ENCODE measurements at places on chromosomes 16 and 17. TPM values are rescaled to one million over a fixed set of nuclear protein-coding genes. Genes with fewer than 3 reads are reported as not detected.

ARL4D gene
- total RNA-seq = 35.3 TPM

TOM1L1 gene
- total RNA-seq = 46.2 TPM

DNA sequence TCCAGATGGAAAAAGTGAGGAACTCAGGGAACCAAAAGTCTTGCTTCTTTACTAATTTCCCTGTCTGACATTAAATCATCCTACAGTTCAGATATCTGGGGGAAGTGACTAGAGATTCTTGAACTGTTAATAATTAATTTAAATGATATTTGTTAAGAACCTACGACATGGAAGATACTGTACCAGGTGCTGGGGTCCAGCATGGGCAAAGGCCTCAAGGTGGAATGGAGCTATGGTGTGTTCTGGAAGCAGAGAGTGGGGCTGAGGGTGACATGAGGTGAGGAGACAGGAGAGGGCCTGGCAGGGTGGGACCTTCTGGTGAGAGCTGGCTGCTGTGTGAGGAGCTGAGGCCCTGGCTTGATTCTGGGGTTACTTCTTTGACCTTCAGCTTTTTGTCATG, 6.0 kb upstream of the CCL2 start:
- H3K4me3 ChIP-seq = no peak overlapping the region
- peak overlapping the region; percentile 29 for H3K27ac ChIP-seq
- no peaks in the 10 kb centered on the region for H3K36me3 ChIP-seq
- H3K4me1 ChIP-seq = peaks cover 45% of the 10 kb centered on the region

- peak overlapping the region; percentile 98 for H3K4me3 ChIP-seq
- peak; percentile 34 for DNase-seq
- H3K4me1 ChIP-seq = peaks cover 15% of the 10 kb centered on the region
- H3K27me3 ChIP-seq = no peaks in the 10 kb centered on the region
These were observed 1.7 kb downstream of the TBKBP1 start for GRCh38 chr17:47695429-47696376.

DNA sequence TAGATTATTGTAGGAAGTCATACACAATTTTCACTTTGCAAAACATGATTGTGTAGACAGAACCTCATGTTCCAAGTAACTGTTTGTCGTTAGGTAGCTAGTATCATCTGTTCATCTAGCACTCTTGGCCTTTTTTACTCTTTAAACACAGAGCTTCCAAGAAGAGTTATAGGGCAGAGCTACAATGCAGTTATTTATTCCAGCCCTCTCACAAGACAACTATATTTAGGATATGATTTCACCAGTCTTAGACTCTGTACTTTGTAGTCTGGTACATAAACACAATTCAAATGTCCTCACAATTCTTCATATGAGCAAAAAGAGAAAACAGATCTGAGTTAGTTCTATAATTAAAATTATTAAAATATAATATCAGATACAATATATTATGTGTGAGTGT, 37.9 kb downstream of the KCNJ2 start:
- H3K36me3 ChIP-seq = no peaks in the 10 kb centered on the region
- H3K4me3 ChIP-seq = no peak overlapping the region
- no peaks in the 10 kb centered on the region for H3K27me3 ChIP-seq
- no peak for DNase-seq

DNA sequence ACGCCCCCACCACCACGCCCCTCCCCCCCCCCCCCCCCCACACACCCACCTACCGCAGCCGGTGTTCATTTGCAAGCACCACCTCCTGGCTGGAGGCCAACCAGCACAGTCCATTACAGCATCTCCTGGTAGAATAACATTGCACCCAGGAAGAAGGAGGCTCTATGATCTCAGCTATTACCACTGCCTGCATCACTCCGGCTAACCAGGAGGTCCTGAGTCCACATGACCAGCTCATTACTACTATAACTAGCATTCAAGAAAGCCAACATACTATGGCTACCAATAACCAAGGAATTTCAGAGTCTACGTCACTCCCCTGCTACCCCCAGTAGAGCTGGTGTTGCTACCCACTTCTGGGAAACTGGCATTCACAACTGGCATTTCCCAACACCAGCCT, 81.1 kb upstream of the ALOX12 start:
- no peaks in the 10 kb centered on the region for H3K4me1 ChIP-seq
- no peak for DNase-seq
- H3K4me3 ChIP-seq = no peak overlapping the region
- H3K27ac ChIP-seq = no peak overlapping the region
- H3K36me3 ChIP-seq = no peaks in the 10 kb centered on the region

DNA sequence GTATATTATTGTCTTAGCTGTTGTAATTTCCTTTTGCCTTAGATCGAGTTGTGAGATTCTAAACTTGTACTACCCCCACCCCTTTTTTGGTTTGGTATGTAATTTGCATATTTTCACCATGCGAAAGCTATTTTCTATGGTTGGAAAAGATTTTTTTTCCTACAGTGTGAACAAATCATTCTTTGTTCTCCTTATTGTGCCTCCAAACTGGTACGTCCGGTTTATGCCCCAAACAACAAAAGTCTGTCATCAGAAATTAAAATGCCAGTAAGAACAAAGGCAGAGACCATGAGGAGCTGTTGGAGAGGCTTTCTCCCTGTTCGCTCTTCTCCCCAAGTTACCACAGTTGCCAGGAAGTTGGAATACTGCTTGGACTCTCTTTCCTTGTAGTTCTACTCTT, 66.1 kb downstream of the BCAS3 start:
- DNase-seq = peak; percentile 6
- no peak overlapping the region for H3K4me3 ChIP-seq
- H3K27ac ChIP-seq = peak overlapping the region; percentile 74
- H3K36me3 ChIP-seq = no peaks in the 10 kb centered on the region

GRCh38 chr16:72848759-72849664, 198.9 kb downstream of the ZFHX3 start:
- peak overlapping the region; percentile 34 for H3K27ac ChIP-seq
- no peaks in the 10 kb centered on the region for H3K36me3 ChIP-seq
- DNase-seq = peak; percentile 71
- no peak overlapping the region for H3K4me3 ChIP-seq
- H3K4me1 ChIP-seq = peaks cover 7% of the 10 kb centered on the region

GRCh38 chr16:47928008-47928407, 227.8 kb downstream of the ABCC12 start:
- no peak for DNase-seq
- no peaks in the 10 kb centered on the region for H3K27me3 ChIP-seq
- no peaks in the 10 kb centered on the region for H3K36me3 ChIP-seq
- no peak overlapping the region for H3K4me3 ChIP-seq
- no peak overlapping the region for H3K27ac ChIP-seq

SLC47A1 gene
- 38.4 TPM for total RNA-seq

HS3ST3A1 gene
- 2.0 TPM for total RNA-seq

GRCh38 chr16:52251495-52251894, 295.4 kb downstream of the TOX3 start:
- no peaks in the 10 kb centered on the region for H3K4me1 ChIP-seq
- no peak overlapping the region for H3K27ac ChIP-seq
- DNase-seq = no peak
- H3K4me3 ChIP-seq = no peak overlapping the region
- no peaks in the 10 kb centered on the region for H3K36me3 ChIP-seq

- no peaks in the 10 kb centered on the region for H3K4me1 ChIP-seq
- no peak overlapping the region for H3K27ac ChIP-seq
- H3K27me3 ChIP-seq = no peaks in the 10 kb centered on the region
- no peaks in the 10 kb centered on the region for H3K36me3 ChIP-seq
These were observed 80.3 kb downstream of the EFCAB13 start for GRCh38 chr17:47404006-47404405.

DNA sequence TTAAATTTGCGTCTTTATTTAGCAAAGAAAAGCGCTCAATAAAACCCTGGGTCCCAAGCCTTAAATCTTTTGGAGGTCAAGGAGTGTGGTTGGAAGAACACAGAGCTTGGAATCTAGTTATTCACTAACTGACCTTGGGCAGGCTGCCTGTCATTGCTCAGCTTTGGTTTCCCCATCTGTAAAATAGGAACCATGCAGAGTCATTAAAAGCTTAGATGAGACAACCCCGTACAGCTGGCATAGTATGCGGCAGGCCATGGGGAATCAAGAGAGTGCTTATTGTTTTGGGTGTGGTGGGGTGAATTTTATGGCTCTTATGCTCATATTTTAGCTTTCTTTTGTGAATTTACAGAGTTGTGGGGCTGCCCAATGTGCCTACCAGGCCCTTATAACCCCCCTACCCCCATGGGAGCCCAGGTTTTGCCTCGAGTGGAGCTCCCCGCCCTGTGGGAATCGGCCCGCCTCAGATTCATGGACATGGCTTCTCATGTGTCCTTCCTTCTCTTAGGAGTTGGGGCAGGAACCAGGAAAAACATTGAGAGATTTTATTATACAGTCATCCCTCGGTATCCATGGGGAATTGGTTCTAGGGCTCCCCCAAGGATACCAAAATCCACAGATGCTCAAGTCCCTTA, 113.5 kb downstream of the CLEC16A start:
- H3K36me3 ChIP-seq = no peaks in the 10 kb centered on the region
- no peak overlapping the region for H3K4me3 ChIP-seq
- H3K27ac ChIP-seq = no peak overlapping the region
- peaks cover 1% of the 10 kb centered on the region for H3K4me1 ChIP-seq

DNA sequence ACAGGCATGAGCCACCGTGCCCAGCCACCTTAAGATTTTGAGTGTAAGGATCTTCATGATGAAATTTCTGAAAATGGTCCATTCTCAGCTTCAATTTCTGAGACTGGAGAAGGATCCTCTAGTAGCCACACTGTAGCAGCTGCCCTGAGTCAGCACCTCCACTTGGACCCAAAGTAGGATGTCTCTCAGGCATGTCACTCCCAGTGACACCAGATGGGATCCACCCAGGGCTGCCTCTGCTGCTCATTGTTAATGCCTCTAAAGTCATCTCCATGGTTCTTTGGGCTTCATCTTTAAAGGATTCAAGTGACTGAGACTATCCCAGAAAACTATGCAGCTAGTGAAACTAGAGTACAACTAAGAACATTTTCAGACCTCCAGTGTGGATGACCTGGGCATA, 7.9 kb downstream of the PLD6 start:
- no peaks in the 10 kb centered on the region for H3K27me3 ChIP-seq
- H3K36me3 ChIP-seq = no peaks in the 10 kb centered on the region
- no peak for DNase-seq

GRCh38 chr16:57004387-57005250, 15.3 kb downstream of the NLRC5 start:
- DNase-seq = no peak
- H3K4me1 ChIP-seq = no peaks in the 10 kb centered on the region
- H3K27me3 ChIP-seq = no peaks in the 10 kb centered on the region
- H3K4me3 ChIP-seq = no peak overlapping the region

GRCh38 chr17:83061586-83061985, 17.8 kb upstream of the METRNL start:
- H3K36me3 ChIP-seq = no peaks in the 10 kb centered on the region
- H3K4me3 ChIP-seq = no peak overlapping the region
- no peaks in the 10 kb centered on the region for H3K4me1 ChIP-seq
- no peak for DNase-seq

PROCA1 gene
- 4.4 TPM for total RNA-seq

CD300H gene
- total RNA-seq = not detected

DNA sequence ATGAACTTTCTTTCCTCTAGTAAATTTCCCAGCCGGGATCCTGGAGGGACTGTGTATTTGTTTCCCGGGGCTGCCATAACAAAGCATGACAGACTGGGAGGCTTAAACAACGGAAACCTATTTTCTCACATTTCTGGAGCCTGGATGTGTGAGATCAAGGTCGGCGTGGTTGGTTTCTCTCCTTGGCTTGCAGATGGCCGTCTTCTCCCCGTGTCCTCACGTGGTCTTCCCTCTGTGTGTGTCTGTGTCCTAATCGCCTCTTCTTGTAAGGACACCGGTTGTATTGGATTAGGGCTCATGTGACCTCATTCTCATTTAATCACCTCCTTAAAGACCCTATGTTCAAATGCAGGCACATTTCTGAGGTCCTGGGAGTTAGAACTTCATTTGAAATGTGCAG, 22.0 kb upstream of the USP10 start:
- no peak overlapping the region for H3K4me3 ChIP-seq
- no peaks in the 10 kb centered on the region for H3K36me3 ChIP-seq
- no peaks in the 10 kb centered on the region for H3K4me1 ChIP-seq
- no peaks in the 10 kb centered on the region for H3K27me3 ChIP-seq
- DNase-seq = no peak

DNA sequence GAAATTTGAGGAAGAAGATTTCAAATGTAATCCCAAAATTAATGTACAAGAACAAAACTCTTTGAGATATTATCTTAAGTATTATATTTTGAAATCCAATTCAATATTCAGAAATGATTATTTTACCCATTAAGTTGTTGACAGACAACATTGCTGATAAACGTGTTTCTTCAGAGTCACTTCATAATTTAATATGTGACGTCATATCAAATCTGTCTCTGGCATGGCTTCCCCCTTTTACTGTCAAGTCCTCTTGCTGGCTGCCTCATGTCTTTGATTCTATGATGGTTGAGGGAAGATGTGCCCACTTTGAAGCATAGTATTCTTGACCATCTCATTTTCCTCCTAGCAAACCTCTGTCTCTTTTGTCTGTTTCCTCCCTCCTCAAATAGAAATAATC, 1257.1 kb upstream of the GOT2 start:
- DNase-seq = no peak
- no peaks in the 10 kb centered on the region for H3K36me3 ChIP-seq
- H3K4me3 ChIP-seq = no peak overlapping the region
- H3K4me1 ChIP-seq = no peaks in the 10 kb centered on the region

DNA sequence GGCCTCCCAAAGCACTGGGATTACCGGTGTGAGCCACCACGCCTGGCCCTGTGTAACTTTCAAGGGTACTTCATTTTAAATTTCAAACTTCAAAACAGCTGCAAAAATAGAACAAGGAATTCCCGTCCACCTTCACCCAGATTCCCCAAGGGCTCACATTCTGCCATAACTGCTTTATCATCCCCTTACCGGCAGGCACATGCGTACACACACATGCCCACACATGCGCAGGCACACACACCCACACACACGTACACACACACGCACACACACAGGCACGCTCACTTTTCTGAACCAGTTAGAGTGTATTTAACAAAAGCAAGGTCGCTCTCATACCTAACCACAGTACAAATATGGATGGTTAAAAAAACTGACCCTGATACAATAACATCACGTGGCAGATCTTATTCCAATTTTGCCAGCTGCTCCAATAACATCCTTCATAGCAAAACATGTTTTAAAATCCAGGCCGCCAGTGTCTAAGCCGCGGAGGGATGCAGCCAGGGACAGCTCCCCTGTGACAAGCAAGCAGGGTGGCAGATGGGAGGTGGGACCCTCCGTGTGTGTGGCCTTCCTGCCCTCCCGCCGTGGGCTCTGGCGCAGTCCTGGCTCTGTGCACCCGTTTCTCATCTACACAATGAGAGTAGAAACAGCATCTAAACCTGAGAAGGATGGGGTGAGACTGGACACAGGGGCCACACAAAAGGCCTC, 23.1 kb downstream of the PDIA2 start:
- H3K27ac ChIP-seq = no peak overlapping the region
- no peaks in the 10 kb centered on the region for H3K4me1 ChIP-seq
- no peaks in the 10 kb centered on the region for H3K27me3 ChIP-seq
- DNase-seq = no peak
- no peak overlapping the region for H3K4me3 ChIP-seq

C16orf89 gene
- total RNA-seq = 4.5 TPM

- H3K36me3 ChIP-seq = no peaks in the 10 kb centered on the region
- no peak overlapping the region for H3K4me3 ChIP-seq
- no peaks in the 10 kb centered on the region for H3K4me1 ChIP-seq
- H3K27ac ChIP-seq = no peak overlapping the region
These were observed 184.8 kb upstream of the ZFHX3 start for GRCh38 chr16:73232555-73233328.

- H3K27me3 ChIP-seq = no peaks in the 10 kb centered on the region
- H3K4me1 ChIP-seq = peaks cover 12% of the 10 kb centered on the region
- no peak overlapping the region for H3K27ac ChIP-seq
- peak; percentile 38 for DNase-seq
These were observed 76.2 kb downstream of the RAB11FIP4 start for GRCh38 chr17:31467502-31468256.

CHST5 gene
- total RNA-seq = not detected

GRCh38 chr16:84786605-84787262, 33.1 kb upstream of the CRISPLD2 start:
- no peak overlapping the region for H3K4me3 ChIP-seq
- no peak for DNase-seq
- H3K4me1 ChIP-seq = peaks cover 28% of the 10 kb centered on the region
- no peaks in the 10 kb centered on the region for H3K27me3 ChIP-seq
- H3K27ac ChIP-seq = peak overlapping the region; percentile 52
